GM12864 (cell line): ENCODE measurements at places on chromosomes 16 and 17.

DNA sequence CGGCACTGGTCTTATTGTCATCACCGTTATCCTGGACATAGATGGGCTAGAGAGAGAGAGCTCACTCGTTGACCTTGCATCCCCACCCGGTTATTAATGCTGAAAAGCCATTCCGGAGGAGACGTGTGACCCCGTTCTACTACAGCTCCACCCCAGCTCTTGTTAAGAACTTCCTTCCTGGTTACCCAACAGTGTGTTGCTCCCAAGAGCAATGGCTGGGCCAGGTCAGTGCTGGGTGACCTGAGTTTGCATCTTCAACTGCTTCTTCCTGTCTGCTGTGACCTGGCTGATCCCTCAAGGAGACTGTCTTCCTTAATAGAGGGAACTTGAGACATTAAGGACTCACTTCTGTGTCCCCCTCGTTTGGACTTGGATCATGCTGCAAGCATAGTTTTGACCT is 96.1 kb upstream of the SDK2 start:
- no peak for DNase-seq

DNA sequence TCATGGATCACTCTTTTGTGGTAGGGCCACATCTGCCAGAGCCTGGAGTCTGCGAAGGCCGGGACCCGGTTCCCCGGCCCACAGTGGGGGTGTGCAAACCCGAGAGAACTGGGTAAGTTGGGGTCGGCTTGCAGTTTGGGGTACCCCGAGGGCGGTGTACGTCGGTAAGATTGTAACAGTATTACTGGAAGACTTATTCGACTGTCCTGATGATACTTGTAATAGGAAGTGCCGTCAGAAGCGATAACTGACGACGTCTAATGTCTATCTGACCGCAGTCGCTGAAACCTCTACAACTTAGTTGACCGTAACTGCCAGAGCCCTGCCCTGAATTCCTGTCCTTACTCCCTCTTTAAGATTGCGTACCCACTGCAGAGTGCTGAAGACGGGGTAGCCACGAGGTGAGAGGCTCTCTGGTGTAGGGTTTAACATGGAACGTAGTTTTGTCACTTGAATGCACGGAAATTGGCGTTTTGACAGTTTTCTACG is 24.0 kb downstream of the TRPV2 start:
- no peak for DNase-seq

DNA sequence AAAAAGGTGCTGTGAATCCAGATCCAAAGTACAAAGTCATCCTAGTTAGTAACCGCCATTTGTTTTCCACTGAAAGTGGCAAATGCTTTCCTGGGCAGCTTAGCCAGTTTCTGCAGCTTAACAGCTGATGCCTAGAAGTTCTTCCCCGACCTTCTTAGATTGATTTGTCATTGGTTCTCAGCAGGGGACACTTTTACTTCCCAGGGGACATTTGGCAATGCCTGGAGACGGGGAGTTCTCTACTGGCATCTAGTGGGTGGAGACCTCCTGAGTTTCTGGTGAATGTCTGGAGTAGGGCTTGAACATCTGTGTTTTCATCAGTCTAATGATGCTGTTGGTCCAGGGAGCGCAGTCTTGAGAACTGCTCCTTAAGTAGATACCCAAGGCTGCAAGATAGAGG is 7.6 kb downstream of the DNAJA3 start:
- DNase-seq, result no peak

GRCh38 chr17:1123393-1123831 is 56.4 kb downstream of the ABR start:
- no peak for DNase-seq

- no peak for DNase-seq
Observed at GRCh38 chr16:85754413-85754812, 3.5 kb upstream of the C16orf74 start.

DNA sequence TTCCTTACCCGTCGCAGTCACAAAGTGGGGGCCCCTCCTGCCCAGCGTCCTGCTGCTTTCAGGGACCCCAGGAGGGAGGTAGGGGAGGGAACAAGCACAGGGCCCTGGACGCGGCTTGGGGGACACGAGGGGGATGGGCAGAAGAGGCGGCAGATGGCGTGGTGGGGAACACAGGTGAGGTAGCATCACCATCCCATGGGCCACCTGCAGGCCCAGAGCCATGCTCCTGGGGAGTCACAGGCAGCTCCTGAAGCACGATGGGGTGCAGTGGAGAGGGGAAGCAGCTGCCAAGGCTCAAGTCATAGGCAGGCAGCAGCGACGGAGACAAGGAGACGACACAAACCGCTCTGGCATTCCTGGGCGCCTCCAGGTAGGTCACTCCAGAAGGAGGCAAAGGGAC is 10.8 kb downstream of the UNKL start:
- DNase-seq, result no peak
